Fibroblast of pulmonary artery (primary cell): ENCODE measurements at places on chromosomes 6 and 20.

DNA sequence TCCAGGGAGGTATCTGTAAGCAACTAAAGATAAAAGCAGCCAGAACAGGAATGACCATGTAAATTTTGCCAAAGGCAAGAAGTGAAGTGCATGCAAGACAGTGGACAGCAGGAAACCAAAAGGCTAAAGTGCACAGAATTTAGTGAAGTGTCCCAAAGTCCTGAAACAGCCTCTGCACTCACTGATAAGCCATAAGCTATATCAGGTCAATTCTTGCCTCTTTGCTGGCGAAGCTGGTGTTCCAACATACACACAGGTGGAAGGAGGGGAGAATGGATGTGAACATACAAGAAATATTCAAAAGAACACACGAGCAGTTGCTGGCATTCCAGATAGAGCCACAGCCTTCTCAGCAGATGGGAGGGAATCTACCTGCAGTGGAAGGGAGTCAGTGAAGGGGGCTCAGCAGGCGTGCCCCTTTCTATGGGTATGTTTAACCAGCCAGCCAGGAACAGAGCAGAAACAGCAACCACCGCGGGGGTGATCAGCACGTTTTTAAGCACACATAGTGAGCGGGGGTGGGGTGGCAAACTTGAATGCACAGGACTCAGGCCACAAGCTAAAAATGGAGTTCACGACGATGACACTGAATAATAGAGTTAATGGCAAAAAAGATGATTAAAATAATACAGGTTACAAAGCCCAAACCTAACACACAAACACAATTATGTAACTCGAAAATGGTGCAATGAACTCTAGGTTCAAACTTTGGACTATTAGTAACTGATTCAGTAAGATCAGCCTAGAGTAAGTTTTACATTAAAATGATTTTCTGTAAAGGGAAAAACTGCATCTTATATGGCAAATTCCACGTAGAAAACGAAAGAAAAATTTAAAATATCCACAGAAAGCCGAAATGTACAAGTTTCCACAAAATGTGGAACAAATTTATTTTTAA lies 1.2 kb downstream of the ECI2 start:
- DNase-seq = no peak

- no peak for DNase-seq
Measured at GRCh38 chr20:61949363-61949713, 116.3 kb downstream of the TAF4 start.

GRCh38 chr6:16568128-16568527 lies 193.1 kb downstream of the ATXN1 start:
- DNase-seq = no peak

DNA sequence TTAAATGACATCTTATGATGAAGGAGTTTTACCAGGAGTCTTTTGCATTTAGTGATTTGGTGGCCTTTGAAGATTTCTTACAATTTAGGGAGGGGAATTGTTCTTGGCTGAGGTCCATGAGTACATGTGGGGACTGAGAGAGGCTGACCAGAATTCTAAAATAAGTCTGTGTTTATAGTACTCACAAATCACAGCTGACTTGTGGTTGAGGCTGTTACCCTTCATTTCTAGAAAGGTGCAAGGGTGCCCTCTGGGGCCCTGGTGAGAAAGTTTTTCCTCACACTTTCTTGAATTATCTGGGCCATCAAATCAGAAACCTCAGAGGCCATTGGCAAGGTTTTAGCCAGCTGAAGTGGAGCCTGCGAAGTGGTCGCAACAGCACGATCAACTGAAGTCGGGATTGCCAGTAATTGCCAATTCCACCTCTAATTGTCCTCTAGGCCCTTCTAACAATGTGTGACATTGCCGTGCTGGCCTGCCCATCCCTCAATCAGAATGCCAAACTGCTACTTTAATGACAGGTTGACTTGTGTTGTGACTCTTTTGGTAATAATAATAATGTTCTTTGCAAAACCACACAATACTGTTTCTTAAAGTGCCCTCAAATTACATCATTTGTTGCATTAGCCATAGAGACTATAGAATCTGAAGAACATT lies 221.6 kb downstream of the OGFRL1 start:
- DNase-seq = peak; percentile 84

GRCh38 chr6:13431059-13431656 lies 56.2 kb downstream of the GFOD1 start:
- no peak for DNase-seq
